Left lobe of liver (tissue), 2 donors: ENCODE measurements at places on chromosomes 3 and 15. TPM values are rescaled to one million over a fixed set of nuclear protein-coding genes. Genes with fewer than 3 reads are reported as not detected.

Gene IFT80
- total RNA-seq, result 6.3 TPM

DNA sequence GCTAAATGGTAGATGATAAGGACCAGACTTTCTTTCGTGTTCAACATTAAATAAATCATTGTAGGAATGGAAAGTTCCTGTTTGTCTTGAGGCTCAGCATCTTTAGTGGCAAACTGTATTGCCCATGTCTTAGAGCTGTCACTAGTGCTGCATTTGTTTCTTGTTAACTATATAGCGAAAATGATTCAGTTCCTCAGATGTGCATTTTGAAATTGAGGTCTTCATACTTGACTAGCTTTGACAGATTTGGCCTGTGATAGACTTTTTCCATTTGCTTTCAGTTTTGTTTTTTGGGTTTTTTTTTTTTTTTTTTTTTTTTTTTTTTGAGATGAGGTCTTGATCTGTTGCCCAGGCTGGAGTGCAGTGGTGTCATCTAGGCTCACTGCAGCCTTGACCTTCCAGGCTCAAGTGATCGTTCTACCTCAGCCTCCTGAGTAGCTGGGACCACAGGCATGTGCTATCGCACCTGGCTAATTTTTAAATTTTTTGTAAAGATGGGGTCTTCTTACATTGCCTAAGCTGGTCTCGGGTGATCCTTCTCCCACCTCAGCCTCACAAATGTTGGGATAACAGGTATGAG is 9.5 kb upstream of the RPLP1 start:
- no peak for DNase-seq

- DNase-seq, result no peak
Observed at GRCh38 chr3:4163011-4163410, 140.2 kb upstream of the SETMAR start.

DNA sequence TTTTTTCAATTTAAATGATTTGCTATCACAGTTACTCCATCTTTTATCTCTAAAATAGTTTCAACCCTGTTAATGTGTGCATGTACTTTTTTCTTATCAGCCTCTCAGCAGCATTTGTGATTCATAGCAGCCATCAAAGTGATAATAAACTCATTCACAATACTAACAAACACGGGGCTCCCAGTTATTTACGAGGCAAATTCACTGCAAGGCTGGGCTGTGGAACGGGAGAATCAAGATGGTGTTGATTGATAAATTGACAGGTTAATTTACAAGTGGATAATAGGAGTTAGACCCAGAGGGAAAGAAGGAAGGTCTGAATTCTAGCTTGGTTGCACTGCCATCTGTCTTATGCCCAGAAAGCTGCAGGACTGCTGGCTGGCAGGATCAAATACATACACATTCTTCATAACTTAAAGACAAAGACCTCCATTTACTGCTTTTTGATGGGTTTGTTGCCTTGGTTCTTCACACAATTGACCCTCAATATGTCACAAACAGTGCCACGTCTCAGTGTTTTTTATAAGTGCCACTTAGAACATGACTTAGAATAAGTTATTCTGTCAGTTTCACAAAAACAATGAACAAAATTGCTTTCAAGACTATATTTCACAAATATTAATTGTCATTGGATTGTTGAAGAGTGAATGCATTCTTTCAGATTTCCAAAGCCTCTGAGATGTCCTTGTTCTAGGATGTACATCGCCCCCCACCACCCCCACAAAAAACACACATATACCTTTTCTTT is 562.8 kb downstream of the NR2F2 start:
- no peak for DNase-seq

DNA sequence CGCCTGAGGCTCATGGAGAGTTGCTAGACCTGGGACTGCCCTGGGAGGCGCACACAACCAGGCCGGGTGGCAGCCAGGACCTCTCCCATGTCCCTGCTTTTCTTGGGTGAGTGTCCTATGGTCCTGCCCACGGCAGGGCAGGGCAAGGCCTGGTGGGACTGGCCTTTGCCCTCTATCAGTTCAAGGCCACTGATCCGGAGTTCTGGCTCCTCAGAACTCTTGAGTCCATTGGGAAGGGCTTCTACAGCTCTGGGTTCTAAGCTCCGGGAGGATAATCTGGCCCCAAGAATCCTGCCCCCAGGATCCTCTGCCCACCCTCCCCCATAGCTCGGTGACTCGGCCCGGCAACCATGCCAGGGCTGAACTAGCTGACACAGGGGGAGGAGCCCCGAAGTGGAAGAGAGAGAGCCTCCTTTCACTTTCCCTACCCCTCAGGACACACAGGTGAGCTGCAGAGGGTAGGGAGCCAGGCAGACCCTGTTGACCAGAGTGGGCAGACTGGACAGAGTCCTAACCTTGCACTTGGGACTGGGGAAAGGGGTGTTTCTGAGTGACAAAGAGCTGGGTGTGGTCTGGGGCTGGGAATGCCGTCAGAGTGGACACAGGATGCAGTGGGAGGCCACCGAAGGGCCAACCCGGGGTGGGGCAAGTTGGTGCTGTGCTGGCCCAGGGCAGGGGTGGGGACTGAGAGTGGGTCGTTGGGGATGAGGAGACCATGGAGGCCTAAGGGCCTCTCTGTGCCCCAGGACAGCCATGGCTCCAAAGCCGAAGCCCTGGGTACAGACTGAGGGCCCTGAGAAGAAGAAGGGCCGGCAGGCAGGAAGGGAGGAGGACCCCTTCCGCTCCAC is 664 bp downstream of the PARP3 start:
- DNase-seq, result peak; percentile 71
